Upper lobe of left lung (tissue), 6 donors: ENCODE measurements at places on chromosomes 12 and 14. TPM values are rescaled to one million over a fixed set of nuclear protein-coding genes. Genes with fewer than 3 reads are reported as not detected.

GRCh38 chr14:96053248-96053599 lies 14.1 kb downstream of the C14orf132 start:
- DNase-seq = no peak
- no peaks in the 10 kb centered on the region for H3K27me3 ChIP-seq
- H3K27ac ChIP-seq = no peak overlapping the region
- H3K4me3 ChIP-seq = no peak overlapping the region

The NFATC4 gene
- total RNA-seq = 98.5 TPM

DNA sequence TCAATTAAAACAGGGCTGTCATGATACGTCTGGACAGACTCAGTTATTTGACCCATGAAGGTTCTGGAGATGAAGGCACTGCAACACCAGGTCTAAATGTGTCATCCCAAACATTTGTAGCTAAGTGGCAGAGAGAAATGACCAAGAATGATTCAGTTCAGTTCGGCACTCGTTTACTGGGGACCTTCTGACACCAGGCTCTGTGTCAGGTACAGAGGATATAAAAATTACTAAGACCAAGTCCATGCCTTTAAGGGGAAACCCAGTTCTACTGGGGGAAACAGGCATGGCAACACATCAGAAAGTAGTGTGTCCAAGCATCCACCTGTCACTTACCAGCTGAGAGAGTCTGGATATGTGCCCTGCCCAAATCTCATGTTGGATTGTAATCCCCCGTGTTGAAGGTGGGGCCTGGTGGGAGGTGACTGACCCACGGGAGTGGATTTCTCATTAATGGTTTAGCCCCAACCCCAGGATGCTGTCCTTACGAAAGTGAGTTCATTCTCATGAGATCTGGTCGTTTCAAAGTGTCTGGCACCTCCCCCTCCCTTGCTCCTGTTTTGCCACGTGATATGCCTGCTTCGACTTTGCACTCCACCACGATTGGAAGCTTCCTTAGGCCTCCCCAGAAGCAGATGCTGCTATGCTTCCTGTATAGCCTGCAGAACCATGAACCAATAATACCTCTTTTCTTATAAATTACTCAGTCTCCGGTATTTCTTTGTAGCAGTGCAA lies 41.9 kb upstream of the BCL2L14 start:
- peaks cover 6% of the 10 kb centered on the region for H3K4me1 ChIP-seq
- H3K27ac ChIP-seq = no peak overlapping the region
- H3K4me3 ChIP-seq = no peak overlapping the region
- H3K27me3 ChIP-seq = no peaks in the 10 kb centered on the region
- no peak for DNase-seq
- H3K36me3 ChIP-seq = no peaks in the 10 kb centered on the region

The OASL gene
- total RNA-seq = 24.2 TPM

DNA sequence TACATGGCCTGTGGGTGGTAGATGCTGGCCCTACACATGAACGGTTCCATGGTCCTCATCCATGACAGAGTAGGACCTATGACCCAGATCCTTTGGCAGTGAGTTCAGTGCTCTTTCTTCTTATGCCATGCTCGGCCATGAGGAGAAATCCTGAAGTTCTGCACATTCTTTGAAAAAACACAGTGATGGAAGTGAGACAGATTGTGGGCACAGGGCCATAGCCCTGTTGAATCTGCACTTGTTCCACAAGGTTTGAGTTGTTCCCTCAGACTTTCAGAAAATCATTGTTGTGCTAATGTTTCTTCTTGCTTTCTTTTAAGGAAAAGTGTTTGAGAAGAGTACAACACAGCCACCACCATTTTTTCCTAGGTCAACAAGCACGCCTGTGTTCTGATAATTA lies 180.0 kb downstream of the C12orf75 start:
- no peaks in the 10 kb centered on the region for H3K27me3 ChIP-seq
- DNase-seq = no peak
- H3K27ac ChIP-seq = no peak overlapping the region
- H3K4me1 ChIP-seq = no peaks in the 10 kb centered on the region
- H3K4me3 ChIP-seq = no peak overlapping the region

The CORO1C gene
- 208 TPM for total RNA-seq

The LIN7A gene
- 12.8 TPM for total RNA-seq

The OR6C2 gene
- not detected for total RNA-seq

The EEA1 gene
- 27.4 TPM for total RNA-seq

GRCh38 chr14:90714811-90715210 lies 101.4 kb downstream of the TTC7B start:
- no peak overlapping the region for H3K4me3 ChIP-seq
- H3K27ac ChIP-seq = no peak overlapping the region
- H3K36me3 ChIP-seq = no peaks in the 10 kb centered on the region
